ENCODE measurements at places on chromosomes 7 and 10.

DNA sequence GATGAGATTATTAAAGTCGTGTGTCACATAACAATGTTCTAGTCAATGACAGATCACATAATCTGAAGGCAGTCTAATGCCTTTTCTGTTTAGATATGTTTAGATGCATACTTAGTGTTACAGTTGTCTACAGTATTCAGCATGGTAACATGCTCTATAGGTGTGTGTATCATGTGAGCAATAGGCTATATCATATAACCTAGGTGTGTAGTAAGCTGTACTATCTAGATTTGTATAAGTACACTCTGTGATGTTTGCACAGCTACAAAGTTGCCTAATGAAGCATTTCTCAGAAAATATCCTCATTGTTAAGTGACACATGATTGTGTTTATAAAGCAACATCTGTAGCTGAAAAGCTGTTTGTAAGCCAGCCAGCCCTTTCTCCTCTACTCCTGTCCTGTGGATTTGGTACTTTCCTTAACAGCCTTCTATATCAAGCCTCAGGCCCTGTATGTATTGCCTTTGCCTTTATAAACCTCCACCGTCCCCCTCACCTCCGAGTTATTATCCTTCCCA lies 6.3 kb downstream of the HECTD2 start:
- no peak for DNase-seq

- no peak for DNase-seq
Observed at GRCh38 chr10:119701861-119702260, 24.0 kb upstream of the INPP5F start.

- DNase-seq: no peak
Observed at GRCh38 chr7:148276314-148277041, 314.1 kb upstream of the C7orf33 start.

DNA sequence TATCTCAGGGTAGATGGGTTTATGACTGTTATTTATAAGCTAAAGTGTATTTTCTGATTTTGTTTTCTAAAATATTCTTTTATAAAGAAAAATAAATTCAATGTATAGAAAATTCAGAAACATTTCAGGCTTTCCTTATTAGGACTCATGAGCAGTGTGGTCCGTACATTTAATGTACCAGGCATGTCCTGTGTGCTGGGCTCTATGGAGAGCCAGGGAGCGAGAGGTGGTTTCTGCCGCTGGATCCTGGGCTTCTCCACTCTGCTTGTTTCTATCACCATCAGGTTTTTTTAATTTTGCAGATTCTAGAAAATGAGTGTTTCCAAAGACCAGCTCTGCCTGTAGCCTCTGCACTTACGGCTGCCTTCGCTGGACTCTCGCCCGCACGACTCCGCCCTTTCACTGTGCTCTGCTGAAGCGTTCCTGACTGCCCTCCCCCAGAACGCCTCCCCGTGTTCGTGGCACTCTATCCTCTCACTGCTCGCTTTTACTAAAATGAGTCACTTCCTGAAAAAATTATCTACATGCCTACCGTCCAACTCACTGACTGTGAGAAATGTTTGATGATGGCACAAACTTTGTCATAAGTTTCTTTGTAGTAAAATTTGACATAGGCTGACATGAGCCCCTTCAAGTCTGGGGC lies 188.5 kb downstream of the ZMYND11 start:
- peak; percentile 62 for DNase-seq

GRCh38 chr7:83985821-83986220 lies 208.8 kb downstream of the SEMA3A start:
- DNase-seq: no peak

GRCh38 chr7:143882604-143883078 lies 19.3 kb downstream of the TCAF1 start:
- DNase-seq: no peak

All from CD4-positive, alpha-beta T cell treated with Interleukin-17A for 1 hour (primary cell).